ENCODE measurements at places on chromosomes 4 and X. TPM values are rescaled to one million over a fixed set of nuclear protein-coding genes. Genes with fewer than 3 reads are reported as not detected.

The SCD5 gene
- 32.8 TPM for total RNA-seq

DNA sequence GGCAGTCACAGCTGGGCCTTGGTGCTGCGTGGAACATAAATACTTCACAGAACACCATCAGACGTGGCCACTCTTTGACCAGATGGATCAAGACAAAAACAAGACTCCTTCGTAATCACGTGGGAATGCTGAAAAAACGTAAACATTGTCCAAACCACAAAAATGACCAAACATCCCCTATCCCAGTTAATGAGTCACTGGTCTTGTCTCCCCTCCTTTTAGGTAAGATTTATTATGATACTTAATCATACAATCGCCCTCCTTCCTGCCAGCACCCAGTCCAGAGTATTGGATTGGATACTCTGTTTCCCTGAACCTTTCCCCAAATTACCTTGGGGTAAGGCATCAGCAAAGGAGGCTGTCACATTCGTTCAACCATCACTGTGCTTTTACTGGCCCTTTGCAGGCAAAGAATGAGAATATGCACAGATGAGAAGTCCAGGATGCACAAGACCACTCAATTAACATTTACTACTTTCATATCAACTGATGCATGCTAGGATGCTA lies 601 bp upstream of the TCEANC start:
- no peaks in the 10 kb centered on the region for H3K36me3 ChIP-seq
- no peaks in the 10 kb centered on the region for H3K27me3 ChIP-seq
- peak overlapping the region; percentile 47 for H3K4me3 ChIP-seq
- peaks cover 5% of the 10 kb centered on the region for H3K4me1 ChIP-seq
- H3K27ac ChIP-seq = no peak overlapping the region

- DNase-seq = no peak
- H3K4me1 ChIP-seq = no peaks in the 10 kb centered on the region
- H3K4me3 ChIP-seq = no peak overlapping the region
- no peaks in the 10 kb centered on the region for H3K36me3 ChIP-seq
- no peaks in the 10 kb centered on the region for H3K27me3 ChIP-seq
Measured at GRCh38 chr4:82320351-82320750, 53.4 kb downstream of the HNRNPD start.

DNA sequence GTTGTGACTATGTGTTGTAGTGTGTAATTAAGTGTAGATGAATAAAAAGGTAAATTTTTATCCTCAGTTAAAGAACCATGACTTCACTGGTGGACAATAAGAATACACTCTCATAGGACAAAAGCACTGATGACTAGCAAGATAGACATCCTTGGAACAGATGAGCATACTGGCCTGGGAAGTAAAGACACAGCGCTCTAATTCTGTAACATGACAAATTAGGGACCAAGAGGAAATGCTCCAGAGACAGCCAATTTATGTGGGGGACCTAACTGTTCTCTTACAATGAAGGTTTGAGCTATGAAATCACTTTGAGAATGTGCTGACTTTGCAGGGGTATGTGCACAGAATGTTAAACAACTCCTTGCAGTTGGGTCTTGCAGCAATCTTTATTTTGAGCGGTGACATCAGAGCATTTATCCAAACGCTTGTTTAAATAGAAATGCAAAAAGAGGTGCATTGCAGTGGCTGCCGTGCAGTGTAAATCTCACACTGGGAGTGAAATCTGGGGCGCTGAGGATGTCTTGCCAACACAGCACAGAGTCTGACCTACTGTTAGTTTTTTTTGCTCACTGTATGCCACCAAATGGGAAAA lies 109.3 kb downstream of the MAGEC2 start:
- no peaks in the 10 kb centered on the region for H3K4me1 ChIP-seq
- no peak overlapping the region for H3K27ac ChIP-seq
- no peaks in the 10 kb centered on the region for H3K27me3 ChIP-seq
- no peak overlapping the region for H3K4me3 ChIP-seq

DNA sequence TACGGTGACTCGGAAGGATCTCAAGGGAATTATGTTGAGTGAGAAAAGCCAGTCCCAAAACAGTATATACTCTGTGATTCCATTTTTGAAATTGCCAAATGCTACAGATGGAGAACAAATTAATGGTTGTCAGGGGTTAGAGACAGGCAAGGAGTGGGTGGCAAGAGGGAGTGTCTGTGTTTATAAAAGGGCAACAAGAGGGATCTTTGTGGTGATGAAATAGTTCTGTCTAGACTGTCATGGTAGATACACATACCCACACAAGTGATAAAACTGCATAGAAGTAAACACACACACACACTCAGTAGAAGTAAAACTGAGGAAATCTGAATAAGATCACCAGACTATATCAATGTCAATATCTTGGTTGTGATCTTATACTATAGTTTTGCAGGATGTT lies 92.7 kb downstream of the CD99L2 start:
- no peaks in the 10 kb centered on the region for H3K4me1 ChIP-seq
- no peaks in the 10 kb centered on the region for H3K27me3 ChIP-seq
- no peak for DNase-seq
- H3K36me3 ChIP-seq = no peaks in the 10 kb centered on the region
- no peak overlapping the region for H3K4me3 ChIP-seq

DNA sequence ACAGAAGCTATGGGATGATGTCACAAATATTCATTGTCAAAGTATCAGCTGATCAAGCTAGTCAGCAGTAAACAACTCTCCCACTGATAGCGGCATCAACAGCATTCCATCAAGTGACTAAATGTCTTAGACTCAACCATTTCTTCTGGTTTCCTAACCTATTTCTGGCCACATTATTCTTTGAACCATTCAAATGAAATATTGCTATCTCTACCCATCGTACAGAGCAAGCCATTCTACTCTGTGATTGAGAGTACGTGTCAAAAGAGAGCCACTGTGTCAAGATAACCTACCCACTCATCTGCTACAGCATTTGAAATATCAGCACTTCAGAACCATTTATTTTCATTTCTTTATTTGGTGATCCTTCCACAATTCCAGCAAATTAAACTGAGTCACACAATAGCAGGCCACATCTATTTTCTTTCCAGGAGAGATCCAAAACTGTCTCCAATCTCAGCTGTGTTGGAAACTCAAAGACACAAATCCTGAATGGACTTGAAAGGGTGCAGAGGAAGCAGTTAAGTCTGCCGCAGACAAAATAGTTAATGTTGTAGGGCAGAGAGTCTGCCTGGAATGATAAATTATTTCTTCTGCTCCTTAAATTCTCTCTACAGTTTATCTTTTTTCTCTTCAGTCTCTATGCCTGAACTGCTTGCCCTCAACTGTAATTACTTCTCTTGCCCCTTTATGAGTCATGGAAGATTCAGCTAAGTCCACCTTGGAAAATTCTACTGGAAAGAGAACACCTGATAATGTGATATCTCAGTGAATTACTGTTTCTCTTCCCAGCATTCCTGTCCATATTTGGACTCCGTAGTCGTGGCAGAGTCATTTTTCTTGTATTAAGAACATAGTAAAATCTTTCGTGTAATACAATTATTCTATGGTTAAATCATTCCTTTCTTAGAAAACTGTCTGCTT lies 364.8 kb downstream of the PDGFC start:
- no peak for DNase-seq
- H3K36me3 ChIP-seq = no peaks in the 10 kb centered on the region
- no peak overlapping the region for H3K27ac ChIP-seq
- no peak overlapping the region for H3K4me3 ChIP-seq
- H3K4me1 ChIP-seq = no peaks in the 10 kb centered on the region

DNA sequence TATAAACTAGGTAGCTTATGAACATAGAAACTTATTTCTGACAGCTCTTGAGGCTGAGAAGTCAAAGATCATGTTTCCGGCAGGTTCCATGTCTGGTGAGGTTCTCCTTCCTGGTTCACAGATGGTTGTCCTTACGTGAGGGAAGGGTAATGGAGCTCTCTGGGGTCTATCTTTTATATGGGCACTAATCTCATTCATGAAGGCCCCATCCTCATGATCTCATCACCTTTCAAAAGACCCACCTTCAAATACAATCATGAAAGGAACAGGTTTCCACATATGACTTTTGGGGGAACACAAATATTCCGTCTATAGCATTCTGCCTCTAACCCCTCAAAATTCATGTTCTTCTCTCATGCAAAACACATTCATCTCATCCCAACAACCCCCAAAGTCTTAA lies 264.7 kb downstream of the PTTG2 start:
- no peaks in the 10 kb centered on the region for H3K36me3 ChIP-seq
- no peaks in the 10 kb centered on the region for H3K27me3 ChIP-seq

Measured in pancreas (tissue), 10 donors.